Suprapubic skin (tissue), 4 donors: ENCODE measurements at places on chromosomes 1 and 21. TPM values are rescaled to one million over a fixed set of nuclear protein-coding genes. Genes with fewer than 3 reads are reported as not detected.

- no peak for DNase-seq
Observed at GRCh38 chr1:87686671-87687070, 358.0 kb downstream of the LMO4 start.

DNA sequence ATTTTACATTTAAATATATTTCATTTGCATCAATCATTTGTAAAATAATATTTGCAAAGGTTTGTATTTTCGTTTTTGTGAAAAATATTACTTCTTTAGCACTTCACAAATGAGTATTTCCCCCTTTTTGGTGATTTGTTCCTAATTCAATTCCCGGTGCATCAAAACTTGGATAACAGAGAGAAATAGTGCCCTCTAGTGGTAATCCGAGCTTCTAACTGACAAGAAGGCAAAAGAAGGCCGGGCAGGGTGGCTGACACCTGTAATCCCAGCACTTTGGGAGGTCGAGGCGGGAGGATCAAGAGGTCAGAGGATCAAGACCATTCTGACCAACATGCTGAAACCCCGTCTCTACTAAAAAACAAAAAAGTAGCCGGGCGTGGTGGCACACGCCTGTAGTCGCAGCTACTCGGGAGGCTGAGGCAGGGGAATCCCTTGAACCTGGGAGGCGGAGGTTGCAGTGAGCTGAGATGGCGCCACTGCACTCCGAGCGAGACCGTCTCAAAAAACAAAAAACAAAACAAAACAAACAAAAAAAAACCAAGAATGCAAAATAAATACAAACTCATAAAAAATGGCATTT is 137.7 kb downstream of the COL11A1 start:
- no peak for DNase-seq

- DNase-seq = peak; percentile 71
Observed at GRCh38 chr1:29123053-29123886, 433 bp downstream of the TMEM200B start.

GRCh38 chr1:8679395-8679800 is 138.0 kb downstream of the RERE start:
- DNase-seq = no peak

- DNase-seq = no peak
Observed at GRCh38 chr1:94714552-94714951, 105.6 kb upstream of the SLC44A3 start.

- DNase-seq = peak; percentile 68
Observed at GRCh38 chr1:7580923-7581753, 190.0 kb upstream of the VAMP3 start.

GRCh38 chr1:78277253-78277652 is 213.5 kb upstream of the PTGFR start:
- no peak for DNase-seq

GRCh38 chr1:244868484-244869363 is 4.4 kb upstream of the HNRNPU start:
- DNase-seq = no peak

DNA sequence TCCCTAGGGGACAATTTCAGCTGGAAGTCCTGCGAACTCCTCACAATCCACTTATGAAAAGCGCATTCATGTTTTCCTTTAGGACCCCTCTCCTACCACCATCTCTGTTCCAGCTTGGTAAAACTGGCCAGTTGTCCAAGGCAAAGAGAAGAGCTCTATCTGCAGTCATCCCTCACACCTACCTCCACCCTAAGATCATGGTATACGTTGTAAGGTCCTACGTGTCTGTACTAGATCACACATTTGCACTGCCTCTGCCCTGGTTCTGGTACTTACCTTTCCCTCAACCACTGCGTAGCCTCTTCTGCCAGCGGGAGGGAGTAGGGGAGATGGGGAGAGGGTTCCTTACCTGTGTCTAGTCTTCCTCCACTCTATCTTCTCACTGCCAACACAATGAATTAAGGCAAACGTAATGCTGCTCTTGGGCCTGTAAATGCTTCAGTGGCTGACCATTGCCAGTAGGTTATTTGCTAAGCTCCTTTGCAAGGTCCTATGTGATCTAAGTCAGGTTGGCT is 739 bp upstream of the NUP133 start:
- DNase-seq = no peak

DNA sequence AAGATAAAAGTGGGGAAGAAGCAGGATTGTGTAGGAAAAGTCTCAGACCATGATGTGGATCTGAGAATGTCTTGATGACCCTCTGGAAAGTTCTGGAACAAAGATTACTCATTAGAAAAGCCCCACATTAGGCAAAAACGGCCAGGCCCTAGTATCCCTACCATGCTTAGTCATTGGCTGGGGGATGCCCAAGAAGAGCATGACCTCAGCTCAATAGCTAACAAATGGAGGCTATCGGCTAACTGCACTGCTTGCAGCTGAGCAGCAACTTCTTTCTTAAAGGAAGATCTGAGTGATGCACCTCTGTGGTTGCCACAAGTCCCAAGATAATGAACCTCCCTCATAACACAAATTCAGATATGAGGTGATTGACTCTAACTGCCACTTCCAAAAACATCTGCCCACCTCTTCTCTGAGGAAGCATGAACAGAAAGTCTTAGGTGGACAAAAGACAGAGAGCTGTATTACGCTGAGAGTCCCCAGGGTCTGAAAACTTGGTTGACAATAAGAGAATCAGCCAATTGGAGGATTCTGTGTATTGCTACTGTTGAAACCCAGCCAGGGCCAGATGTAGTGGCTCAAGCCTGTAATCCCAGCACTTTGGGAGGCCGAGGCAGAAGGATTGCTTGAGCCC is 64.6 kb upstream of the AK4 start:
- DNase-seq = no peak

- DNase-seq = no peak
Observed at GRCh38 chr1:25810341-25811299, 9.1 kb upstream of the MTFR1L start.

DNA sequence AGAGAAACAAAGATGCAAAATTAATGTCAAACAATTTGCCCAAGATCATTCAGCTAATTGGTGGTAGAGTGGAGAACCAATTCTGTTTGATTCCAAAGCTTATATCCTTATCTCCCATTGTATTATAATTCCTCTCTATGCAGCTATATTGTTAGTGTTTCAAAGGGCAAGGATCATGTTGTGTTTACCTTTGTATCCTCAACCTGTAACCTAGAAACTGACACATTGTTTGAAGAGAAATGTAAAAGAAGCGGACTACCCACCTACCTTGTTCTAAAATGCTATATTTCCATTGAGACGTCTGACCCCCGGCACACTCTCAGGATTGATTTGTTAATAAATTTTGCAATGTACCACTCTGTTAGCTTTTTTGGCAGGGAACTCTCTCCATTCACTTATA is 9.3 kb downstream of the RAVER2 start:
- no peak for DNase-seq

DNA sequence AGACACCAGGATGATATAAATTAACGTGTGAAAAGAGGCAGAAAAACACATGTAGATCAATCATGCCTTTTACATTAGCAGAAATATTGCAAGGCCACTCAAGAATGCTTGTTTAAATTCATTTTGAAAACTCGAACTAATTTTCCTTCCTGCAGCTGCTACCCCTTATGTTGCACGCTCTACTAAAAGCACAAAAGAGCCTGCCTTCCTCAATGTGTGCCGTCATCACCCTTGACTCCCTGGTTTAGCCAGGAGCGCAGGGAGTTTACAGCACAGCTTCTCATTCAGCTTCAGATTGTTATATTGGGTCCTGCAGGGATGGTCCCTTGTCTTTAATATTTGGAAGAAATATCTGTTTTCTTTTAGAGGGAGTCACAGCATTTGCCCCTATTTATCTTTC is 10.1 kb upstream of the ST6GALNAC5 start:
- no peak for DNase-seq

DNA sequence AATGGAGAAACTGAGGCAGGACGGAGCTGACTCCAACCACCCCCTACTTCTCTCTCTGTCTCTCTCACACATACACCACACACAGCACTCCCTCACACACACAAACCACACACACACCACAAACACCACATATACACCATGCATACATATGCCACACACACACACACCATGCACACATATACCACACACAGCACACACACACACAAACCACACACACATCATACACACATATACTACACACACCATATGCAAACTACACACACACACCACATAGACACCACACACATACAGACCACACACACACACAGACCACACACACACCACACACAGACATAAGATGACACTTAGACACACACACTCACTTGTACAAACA is 94.3 kb downstream of the RIPK4 start:
- DNase-seq = no peak

- peak; percentile 92 for DNase-seq
Observed at GRCh38 chr1:8343464-8344001, 25.6 kb downstream of the SLC45A1 start.

DNA sequence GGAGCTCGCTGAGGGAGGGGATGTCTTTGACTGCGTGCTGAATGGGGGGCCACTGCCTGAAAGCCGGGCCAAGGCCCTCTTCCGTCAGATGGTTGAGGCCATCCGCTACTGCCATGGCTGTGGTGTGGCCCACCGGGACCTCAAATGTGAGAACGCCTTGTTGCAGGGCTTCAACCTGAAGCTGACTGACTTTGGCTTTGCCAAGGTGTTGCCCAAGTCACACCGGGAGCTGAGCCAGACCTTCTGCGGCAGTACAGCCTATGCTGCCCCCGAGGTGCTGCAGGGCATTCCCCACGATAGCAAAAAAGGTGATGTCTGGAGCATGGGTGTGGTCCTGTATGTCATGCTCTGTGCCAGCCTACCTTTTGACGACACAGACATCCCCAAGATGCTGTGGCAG is 1.4 kb downstream of the TSSK3 start:
- DNase-seq = no peak

DNA sequence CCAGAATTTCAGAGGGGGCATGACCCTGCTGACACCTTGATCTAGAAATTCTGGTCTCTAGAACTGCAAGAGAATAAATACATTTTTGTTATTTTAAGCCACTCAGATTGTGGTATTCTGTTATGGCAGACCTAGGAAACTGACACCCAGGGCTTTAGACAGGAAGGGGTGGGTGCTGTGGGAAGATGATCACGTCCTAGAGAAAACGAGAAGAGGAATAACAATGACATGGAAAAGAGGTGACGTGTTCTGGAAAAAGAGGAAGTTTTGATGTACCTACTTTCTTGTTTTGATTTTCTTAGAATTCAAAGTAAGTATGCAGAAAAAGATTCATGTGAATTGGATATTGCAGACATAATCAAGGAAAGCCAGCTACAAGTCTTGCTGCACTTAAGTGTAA is 232.9 kb upstream of the RUNX1 start:
- no peak for DNase-seq

DNA sequence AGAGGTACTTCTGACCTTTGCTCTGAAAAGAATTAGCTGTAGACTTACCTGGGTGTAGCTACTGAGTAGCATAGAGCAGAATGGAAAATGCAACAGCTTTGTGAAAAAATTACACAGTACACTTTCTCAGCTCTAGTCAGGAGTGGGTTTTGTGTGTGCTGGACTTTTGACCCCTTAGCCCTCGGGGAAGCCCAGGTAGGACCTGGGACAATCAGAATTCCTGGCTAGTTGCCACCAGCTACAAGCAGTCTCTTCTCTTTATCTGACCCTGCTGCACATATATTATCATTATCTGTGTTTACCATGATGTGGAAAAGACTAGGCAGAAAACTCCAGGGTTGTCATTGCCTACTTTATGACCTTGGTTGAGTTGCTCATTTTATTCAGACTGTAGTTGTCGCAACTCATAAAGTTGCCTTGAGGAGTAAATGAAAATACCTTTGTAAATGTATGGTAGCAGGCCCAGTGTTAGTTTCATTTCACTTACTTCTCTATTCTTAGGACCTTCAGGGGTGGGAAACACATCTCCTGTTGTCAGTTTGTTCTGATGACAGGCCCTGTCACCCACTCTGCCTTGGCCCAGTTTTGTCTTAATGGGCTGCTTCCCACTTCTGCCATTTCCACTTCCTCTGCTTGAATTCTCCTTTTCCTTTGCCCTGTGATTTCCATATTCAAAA is 5.4 kb downstream of the NEK7 start:
- no peak for DNase-seq

DNA sequence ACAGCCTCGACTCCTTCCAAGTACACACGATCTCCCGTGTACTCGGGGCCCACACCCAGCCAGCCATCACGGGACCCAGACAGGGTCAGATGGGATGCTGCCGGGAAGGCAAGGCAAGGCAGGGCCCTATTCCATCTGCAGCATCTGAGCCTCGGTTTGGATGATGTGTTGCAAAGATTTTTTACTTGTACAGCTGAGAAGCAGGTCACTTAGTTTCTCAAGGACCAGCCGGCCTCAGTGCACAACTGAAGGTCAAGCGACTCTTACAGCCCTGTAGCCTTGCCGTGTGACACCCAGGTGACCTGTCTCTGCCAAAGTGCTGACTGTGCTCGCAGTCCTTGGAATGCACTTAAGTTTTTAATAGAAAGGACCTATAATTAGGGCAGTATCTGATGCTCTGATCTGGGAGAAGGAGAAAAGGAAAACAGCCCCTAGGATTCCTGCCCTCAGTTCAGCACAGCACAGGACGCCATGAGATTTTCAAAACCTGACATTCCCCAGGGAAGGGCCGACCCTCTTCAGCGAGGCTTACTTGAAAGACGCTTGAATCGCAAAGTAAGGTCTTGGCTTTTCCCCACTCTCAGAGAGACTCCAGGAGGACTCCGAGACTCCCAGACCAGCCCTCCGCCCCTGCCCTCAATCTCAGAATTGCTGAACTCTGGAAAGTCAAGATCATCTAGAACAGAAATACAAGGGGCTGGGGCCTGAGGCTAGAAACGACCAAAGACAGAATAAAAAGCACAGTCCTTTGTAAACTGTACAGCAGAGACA is 1.3 kb downstream of the GPR157 start:
- DNase-seq = no peak

- no peak for DNase-seq
Observed at GRCh38 chr21:46397993-46398392, 60.7 kb upstream of the DIP2A start.

DNA sequence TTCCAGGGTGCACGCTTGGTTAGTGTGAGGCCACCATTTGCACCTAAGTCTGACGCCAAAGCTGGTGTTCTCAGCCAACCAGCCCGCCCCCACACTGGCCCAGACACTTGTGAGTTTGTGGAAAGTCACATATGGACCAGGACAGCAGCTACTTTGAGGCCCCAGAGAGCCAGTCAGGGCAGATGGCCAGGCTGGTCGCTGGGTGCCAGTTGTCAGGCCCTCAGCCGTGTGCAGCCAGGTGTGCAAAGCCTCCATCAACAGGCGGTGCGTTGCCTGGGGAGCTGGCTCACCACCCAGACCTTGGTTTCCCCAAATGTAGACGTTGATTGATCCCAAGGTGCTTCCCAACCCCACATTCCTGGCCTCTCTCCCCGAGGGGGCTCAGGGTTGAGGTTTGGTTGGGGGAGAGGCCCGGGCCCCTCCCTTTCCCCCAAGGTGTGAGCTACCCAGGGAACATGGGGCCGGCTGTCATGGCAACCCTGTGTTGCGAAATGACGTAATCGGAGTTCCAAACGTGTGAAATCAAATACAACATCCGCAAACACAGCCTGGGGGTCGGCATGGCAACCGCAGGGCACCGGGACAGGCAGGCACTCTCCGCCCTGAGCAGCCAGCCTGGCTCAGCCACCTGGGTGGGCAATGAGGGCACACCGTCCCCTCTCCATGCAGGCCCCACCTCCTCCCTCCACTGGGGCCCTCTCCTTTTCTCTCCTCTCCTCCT is 42.2 kb upstream of the WNT4 start:
- no peak for DNase-seq

The WLS gene
- 66.5 TPM for total RNA-seq

The SPRR2A gene
- not detected for total RNA-seq

The SH2D1B gene
- not detected for total RNA-seq

The HCN3 gene
- total RNA-seq = 6.6 TPM

The ATXN7L2 gene
- 5.1 TPM for total RNA-seq

The CHRNB2 gene
- total RNA-seq = 0.32 TPM

The PDZK1 gene
- total RNA-seq = 1.4 TPM

The TXNDC12 gene
- total RNA-seq = 25.8 TPM

The CHTOP gene
- total RNA-seq = 56.9 TPM

The CASQ2 gene
- total RNA-seq = 3.0 TPM

The CATSPERE gene
- total RNA-seq = 1.4 TPM
